HCT116 (cell line): ENCODE measurements at places on chromosomes 1 and 21.

DNA sequence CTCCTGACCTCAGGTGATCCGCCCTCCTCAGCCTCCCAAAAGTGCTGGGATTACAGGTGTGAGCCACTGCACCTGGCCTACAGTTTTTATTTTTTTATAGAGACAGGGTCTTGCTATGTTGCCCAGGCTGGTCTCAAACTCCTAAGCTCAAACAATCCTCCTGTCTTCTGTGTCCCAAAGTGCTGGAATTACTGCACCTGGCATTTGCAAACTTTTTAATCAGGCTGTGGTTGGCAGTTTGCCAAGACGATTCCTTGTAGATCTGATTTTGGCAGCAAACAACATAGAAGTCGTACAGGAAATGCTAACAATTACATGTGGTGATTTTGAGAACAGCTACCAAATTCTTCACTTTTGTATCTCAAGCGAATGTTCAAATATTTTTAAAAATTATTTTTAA, 10.1 kb downstream of the RBP7 start:
- DNase-seq: no peak

DNA sequence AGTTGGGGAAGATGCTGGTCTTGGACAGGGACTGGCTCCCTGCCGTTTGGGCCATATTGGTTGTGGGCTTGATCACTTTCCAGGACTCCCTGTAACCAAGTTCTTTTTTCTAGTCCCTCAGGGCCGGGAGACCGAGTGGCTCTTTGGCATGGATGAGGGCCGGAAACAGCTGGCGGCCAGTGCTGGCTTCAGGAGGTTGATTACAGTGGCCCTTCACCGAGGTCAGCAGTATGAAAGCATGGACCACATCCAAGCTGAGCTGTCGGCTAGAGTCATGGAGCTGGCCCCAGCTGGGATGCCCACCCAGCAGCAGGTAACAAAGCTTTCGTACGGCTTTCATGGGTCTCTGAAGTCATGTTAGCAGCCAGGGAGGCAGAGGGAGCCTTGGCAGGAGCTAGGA, 4.3 kb downstream of the METTL13 start:
- DNase-seq: no peak

DNA sequence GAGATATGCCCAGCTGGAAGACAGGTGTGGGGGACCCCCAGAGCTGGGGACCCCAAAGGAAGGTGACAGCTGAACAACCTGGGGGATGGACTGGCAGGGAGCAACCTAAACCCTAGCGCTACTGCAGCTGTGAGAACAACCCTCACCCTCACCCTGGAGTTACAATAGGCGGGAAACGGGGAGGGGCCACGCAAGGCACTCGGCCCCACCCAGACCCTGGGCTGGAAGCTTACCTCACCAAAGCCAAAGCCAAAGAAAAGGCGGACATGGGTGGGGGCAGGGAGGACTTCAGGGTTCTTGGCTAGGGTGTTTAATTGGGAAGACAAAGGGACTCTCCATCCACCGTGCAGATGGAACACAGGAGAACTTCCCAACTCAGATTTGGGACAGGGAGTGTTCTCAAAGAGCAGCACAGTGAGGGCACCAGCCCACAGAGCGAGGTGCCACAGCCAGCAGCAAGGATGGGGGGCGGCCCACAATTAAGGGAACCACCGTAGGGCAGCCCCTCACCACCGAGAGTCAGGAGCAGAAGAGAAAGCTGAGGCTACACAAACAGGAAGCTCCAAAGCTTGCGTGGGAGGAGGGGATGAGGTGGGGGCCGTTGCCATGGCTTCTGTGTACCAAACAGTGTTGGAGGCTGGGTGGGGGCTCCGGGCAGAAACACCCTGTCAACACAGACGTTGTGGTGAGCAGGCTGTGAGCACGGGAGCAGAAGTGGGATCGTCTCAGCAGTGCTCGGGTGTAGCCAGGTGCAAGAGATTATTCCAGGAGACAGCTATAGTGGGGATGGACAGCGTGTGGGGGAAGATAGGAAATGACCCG, 1.9 kb downstream of the TAGLN2 start:
- no peak for DNase-seq

DNA sequence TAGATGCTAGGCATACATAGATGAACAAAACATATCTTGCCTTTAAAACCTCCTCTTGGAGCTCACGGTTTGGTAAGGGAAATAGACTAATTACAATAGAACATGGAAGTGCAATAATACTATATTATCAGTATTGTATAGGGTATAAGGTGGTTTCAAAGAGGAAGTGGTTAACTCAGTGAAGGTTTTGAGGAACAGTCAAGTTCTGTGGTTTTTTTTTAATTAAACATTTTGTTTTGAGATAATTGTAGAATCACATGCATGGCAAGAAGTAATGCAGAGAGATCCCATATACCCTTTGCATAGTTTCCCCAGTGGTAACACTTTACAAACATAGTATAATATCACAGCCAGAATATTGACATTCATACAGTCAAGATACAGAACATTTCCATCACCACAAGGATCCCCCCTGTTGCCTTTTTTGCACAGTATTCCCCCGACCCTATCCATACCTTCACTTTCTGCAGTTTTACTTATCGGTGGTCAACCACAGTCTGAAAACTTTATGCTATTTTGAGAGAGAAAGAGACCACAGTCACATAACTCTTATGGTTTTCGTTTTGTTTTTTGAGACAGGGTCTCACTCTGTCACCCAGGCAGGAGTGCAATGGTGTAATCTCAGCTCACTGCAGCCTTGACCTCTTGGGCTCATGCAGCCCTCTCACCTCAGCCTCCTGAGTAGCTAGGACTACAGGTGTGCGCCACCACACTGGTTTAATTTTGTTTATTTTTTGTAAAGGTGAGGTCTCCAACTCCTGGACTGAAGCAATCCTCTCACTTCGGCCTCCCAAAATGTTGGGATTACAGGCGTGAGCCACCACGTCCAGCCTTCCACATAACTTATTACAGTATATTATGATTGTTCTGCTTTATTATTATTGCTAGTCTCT, 60.5 kb upstream of the KIAA1614 start:
- DNase-seq: no peak

- no peak for DNase-seq
Observed at GRCh38 chr1:32399843-32400242, 5.6 kb upstream of the BSDC1 start.

DNA sequence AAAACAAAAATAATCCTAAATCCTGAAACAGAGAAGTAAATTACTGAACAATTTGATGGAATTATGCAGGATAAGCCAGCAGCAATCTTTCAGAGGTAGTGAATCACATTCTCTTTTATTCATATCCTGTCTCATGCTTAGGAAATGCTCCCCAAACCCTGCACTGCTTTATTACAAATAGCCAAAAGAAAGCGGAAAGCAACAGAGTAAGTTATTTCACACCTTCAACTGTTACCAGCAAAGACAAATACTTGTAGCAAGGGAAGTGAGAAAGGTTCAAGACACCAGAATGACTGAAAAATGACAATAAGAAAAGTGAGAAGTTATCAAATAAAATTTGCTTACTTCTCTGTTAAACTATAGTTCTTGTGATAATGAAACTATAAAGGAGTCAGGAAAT, 6.2 kb downstream of the ZRANB2 start:
- no peak for DNase-seq

DNA sequence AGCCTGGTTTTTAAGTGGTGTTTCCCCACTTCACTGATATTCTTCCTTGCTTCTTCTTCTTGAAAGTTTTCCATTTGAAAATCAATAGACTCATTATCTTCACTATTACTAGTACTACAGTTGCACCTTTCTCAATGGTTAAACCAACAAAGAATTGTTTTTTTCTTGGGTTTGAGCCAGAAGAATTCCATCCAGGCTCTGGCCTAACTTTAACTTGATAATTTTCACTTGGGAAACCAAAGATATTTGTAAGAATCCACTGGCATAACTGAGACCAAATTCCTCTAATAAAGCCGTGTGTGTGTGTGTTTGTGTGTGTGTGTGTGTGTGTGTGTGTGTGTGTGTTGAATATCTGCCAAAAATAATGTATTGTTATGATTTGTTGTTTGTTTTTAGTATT, 103.2 kb downstream of the SGIP1 start:
- no peak for DNase-seq

- DNase-seq: no peak
Observed at GRCh38 chr21:14753466-14754258, 207.5 kb upstream of the SAMSN1 start.

- no peak for DNase-seq
Observed at GRCh38 chr1:11307852-11308251, 34.9 kb downstream of the UBIAD1 start.

GRCh38 chr1:233215135-233215760, 80.3 kb downstream of the PCNX2 start:
- no peak for DNase-seq

DNA sequence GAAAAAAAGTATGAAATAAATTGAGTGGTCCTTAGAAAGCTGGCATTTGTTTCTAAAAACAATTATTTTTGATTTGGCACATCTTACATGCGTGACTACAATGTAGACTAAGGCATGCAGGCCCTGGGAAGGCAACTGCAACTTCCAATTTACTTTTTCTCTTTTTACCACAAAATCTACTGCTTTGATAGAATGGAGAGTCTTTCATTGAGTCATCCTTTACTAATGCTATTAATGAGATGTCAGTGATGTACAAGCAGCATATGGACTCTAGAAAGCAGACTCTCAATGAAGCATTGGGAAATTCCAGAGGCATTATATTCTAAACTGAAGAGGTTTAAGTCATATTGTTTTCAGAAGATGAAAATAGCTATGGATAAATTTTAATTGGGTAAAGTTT, 29.6 kb upstream of the PRRX1 start:
- DNase-seq: no peak

DNA sequence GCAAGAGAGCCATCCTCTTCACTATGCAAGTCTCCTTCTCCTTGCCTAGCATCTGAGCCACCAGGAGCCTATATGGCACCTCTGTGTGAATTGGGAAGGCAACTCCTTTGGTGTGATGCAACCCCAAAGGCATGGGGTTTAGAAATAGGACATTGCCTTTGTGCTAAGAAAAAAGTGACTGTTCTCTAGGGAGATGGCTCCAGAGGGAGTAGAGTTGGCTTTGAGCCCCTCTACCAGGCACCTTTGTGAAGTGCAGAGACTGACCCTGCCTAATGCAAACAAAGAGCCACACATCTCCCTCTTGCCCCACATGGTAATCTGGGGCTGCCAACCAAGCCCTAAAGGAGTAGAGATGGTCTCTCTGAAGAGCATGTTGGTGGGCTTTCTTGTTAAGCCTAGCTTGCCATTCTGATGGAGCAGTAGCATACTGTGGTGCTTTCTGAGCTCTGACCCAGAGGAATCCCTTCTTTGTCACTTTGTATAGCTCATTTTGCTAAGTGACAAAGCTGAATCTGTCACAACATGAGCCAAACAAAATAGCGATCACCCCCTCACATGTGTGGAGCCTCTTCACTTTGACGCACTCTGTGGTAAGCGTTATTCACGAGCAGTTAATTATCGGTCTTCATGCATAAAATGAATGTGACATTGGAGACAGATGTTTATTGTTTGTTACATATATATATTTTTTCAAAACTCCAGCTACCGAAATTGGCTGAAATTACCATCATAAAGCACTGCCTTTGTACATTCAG, 74.4 kb downstream of the RWDD3 start:
- DNase-seq: no peak

DNA sequence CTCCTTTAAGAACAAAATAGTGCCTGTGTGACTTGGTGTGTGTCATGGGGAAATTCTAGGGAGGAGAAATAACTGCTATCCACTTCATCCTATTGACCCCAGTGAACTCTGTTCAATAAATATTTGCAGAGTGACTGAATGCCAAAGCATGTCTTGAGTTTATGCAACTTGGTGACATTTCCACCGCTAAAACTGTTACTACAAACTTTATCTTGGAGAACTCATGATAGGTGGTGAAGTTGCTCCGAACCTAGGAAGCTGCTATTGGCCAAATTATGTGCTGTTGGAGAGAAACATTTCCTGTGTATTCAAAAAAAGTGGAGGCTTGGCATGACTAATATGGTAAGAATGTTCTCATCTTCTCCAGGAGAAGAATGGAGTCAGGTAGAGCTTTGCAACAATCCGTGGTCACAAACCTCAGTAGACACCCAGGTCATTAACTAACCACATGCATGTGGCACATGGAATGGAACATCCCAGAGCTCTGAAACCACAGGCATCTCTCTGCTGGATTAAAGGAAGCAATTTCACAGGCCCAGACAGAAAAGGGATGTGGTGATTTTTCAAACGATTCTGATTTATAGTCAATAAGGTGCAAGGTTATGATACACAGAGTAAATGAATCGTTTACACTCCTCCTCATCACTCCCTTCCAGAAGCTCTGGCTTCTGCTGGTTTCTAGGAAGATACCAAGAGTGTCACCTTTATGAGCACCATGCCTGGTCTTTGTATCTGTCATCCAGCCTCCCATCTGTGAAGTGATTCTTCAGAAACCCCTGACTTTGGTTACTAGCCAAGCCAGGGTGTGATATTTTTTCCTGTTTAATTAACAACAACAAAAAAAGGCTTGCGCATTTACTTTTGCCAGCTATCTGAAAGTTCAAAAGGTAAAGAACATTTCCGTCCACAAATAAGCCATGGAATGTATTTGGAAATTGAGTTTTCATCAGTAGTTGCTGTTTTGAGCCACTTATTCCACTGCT, 361.1 kb downstream of the TGFB2 start:
- DNase-seq: peak; percentile 93

GRCh38 chr1:101945884-101946283, 50.8 kb downstream of the OLFM3 start:
- no peak for DNase-seq

GRCh38 chr1:234244482-234244881, 128.8 kb upstream of the COA6 start:
- no peak for DNase-seq

GRCh38 chr1:245054507-245055270, 100.1 kb upstream of the KIF26B start:
- no peak for DNase-seq

DNA sequence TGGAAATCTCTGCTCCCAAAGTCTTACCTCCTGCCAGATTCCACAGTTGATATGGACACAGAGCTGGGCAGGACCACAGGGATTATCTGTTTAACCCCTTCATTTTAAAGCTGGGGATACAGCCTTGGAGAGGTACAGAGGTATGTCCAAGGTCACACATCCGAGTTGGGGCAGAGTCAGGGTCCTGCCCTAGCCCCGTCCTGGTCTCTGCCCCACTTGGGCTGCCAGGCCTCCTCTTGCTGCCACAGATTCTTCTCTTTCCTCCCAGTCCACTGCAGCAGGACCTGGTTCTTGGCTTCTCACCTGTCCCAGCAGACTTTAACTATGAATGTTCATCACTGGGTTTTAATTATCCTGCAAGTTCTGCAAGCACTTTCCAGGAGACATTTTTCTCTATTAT, 258.3 kb downstream of the MATN1 start:
- DNase-seq: no peak
